ENCODE measurements at places on chromosomes 16 and 17.

DNA sequence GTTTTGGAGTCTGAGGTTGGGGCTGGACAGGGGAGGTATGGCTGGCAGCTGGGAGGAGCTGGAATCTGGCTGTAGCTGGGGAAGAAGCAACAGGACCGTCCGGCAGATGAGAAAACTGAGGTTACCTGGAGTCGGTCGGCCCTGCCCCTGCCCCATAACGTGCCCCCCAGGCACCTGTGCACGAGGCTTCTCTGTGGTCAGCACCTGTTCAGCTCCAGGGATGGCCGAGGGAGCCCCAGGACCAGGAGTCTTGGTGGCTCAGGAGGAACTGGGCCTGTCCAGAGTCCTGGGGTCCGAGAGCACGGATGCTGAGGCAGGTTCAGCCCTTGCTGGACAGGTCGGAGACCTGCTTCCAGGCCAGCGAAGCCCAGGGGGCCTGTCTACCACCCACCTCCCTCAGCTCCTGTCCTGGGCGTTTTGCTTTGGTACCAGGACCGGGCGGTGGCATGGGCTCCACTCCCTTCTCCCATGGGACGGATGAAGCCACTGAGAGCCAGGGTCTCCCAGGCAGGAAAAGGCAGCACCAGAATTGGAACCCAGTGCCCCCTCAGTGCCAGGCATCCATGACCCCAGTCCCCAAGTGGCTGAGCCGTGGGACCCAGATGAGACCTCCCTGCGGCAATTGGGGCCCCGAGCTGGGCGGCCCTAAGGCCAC lies 17.1 kb upstream of the CBFA2T3 start:
- no peak for DNase-seq

DNA sequence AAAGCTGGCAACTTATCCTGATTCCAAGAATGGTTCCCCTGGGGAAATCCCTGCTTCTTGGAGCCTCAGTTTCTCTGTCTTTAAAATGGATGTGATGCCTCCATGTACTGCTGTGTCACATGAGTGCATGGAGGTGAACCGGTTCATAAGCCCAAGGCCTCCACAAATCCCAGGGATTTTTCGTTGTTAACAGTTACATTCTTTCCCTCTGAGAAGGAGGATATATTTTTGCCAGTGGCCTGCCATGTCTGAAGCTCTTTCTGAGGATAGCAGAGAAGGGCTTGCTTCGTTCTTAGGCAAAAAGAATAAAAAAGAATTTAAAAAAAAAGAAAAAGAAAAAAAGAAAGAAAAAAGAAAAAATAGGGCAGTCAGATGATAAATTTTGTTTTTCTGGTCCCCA lies 52.2 kb upstream of the CIBAR2 start:
- DNase-seq = no peak

- peak; percentile 49 for DNase-seq
These were observed 715 bp downstream of the TLCD3A start for GRCh38 chr17:732902-733720.

GRCh38 chr16:61007694-61008093 lies 1028.5 kb downstream of the CDH8 start:
- DNase-seq = no peak

GRCh38 chr16:14309906-14310305 lies 238.8 kb downstream of the MRTFB start:
- DNase-seq = no peak

DNA sequence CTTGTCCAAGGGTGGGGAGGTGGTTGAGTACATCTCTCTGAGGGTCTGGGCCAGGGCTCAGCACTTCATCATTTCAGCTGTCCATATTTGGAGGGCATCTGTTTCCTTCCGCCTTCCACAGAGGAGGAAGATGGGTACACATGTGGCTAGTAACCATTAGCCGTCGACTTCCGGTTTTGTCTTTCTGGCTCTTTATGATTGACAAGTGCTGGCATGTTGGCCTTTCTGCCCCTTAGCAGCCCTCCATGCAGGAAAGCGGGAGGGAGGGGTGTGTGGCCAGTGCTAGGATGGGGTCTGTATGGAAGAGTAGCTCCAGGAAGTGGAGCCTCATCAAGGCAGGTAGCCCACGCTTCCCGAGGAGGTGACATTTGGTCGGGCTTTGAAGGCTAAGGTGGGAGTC lies 69.6 kb downstream of the RAI1 start:
- DNase-seq = peak; percentile 74

DNA sequence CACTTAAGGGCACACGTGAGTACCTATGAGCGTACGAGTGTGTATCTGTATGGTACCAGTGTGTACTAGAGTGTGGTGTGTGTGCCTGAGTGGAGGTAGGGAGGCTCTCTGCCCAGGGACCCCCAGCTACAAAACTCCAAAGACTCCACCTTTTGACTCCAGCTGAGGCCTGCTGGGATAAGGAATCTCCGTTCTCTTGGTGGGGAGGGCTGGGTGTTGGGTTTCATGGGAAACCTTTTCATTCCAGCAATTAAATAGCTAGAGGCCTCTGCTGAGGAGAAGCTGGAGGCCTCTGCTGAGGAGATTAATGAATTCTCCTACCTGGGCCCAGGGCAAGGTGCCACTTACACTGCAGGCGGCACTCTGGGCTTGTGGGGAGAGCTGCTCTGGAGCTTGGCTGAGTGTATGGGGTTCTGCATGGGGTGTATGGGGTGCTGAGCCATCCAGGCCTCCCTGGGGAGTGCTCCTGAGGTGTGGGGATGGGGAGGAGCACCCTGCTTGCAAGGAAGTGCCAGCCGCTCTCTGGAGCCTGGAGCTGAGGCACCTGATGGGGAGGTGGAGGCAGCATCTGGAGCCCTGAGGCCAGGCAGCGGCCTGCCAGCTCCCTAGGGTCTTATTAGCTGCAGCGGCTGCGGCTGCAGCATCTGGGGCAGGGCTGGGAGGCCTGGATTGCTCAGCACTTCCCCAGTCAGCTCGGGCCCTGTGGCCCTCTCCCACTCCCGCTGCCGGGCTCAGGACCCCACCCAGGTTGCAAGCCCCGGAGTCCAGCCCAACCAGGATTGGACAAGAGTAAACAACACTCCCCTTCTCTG lies 4.6 kb downstream of the ANKRD13B start:
- no peak for DNase-seq

DNA sequence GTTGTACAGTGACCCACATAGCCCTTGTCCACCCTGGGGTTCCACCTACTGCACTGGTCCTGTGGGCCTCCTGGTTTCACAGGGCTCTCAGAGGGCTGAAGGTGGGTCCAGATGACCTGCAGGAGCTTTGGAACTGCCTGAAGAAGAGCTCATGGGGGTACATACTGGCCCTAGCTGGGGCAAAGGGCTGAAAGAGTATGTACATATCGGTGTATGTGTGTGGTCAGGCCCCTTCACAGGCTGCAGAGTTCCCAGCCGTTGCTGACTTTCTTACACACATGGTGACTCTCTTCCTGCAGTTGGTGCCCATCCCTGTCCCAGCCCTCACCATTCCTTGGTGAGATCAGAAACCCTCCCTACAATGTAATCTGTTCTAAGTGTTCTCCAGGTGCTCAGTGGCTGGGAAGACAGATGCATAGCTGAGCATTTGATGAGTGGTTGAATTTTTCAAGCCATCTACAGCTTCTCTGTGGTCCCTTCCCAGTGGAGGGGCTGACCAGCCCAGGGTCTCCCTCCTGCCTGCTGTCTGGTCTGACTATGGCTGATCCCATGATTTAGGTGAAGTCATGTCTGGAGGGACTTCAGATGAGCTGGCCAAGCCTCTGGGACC lies 2.4 kb upstream of the NFATC3 start:
- DNase-seq = no peak

GRCh38 chr17:16243385-16243784 lies 26.4 kb downstream of the PIGL start:
- DNase-seq = no peak

GRCh38 chr17:82656266-82656665 lies 8.0 kb upstream of the WDR45B start:
- DNase-seq = no peak

- DNase-seq = no peak
These were observed 540.3 kb downstream of the KCNJ2 start for GRCh38 chr17:70709596-70709995.

- no peak for DNase-seq
These were observed 3.0 kb upstream of the CDH15 start for GRCh38 chr16:89168381-89169189.

Measured in natural killer cell (primary cell).